CD4-positive, alpha-beta T cell treated with Interleukin-6 for 4 hours (primary cell): ENCODE measurements at places on chromosomes 11 and 22.

- no peak for DNase-seq
Measured at GRCh38 chr11:109130910-109131309, 291.1 kb upstream of the C11orf87 start.

GRCh38 chr22:23826510-23827350 is 12.1 kb downstream of the DERL3 start:
- no peak for DNase-seq

DNA sequence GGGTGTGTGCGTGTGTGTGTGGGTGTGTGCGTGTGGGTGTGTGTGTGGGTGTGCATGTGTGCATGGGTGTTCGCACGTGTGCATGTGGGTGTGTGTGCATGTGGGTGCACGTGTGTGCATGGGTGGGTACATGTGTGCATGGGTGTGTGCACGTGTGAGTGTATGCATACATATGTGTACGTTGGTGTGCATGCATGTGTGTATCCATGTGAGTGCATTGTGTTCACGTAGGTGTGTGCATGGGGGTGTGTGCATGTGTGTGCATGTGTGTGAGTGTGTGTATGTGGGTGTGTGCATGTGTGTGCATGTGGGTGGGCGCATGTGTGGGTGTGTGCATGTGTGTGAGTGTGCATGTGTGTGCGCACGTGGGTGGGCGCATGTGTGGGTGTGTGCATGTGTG is 19.9 kb upstream of the APOBEC3A start:
- DNase-seq = no peak

GRCh38 chr11:16587670-16588069 is 150.8 kb upstream of the C11orf58 start:
- DNase-seq = no peak

GRCh38 chr22:44898236-44898635 is 111.6 kb downstream of the PHF21B start:
- no peak for DNase-seq

DNA sequence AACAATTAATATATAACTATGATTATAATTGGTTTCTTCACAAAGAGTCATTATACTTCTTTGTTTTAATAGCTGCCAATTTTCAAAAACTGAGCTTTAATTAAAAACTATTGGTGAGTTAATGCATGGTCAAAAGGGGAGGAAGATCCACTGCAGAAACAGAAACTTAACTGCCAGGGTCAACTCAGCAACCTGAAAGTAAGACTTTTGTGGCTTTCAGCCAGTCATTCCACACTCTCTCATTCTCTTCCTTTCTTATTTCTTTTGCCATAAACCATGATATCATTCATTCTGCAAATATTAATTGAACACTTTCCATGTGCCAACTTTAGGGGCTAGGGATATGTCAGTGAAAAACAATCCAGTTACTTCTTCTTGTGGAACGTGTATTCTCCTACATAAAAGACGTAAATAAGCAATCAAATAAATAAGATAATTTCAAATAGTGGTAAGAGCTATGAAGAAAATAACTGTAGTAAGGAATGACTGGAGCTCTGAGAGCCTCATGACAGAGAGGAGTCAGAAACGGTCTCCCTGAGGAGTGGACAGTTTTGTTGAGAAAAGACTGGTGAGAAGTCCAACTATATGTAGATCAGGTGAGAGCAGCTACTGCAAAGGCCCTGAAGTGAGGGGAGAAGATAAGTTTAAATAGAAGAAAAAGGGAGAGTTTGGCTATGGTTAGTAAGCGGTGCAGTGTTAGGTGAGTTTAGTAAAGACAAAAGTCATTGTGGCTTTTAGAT is 130.5 kb downstream of the GRIA4 start:
- no peak for DNase-seq

GRCh38 chr11:112016765-112017376 is 8.3 kb upstream of the DLAT start:
- DNase-seq = no peak

- no peak for DNase-seq
Measured at GRCh38 chr11:10410844-10411200, 44.2 kb upstream of the AMPD3 start.

- DNase-seq = no peak
Measured at GRCh38 chr11:80529726-80530125, 1088.9 kb upstream of the TENM4 start.

DNA sequence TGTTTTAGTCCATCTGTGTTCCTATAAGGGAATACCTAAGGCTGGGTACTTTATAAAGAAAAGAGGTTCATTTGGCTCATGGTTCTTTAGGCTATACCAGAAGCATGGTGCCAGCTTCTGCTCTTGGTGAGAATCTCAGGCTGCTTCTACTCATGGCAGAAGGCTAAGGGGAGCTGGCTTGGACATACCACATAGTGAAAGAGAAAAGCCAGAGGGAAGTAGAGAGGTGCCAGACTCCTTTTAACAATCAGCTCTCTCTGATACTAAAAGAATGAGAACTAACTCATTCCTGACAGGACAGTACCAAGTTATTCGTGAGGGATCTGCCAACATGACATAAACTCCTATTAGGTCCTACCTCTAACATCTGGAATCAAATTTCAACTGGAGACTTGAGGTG is 1250.2 kb upstream of the CNTN5 start:
- DNase-seq = no peak

DNA sequence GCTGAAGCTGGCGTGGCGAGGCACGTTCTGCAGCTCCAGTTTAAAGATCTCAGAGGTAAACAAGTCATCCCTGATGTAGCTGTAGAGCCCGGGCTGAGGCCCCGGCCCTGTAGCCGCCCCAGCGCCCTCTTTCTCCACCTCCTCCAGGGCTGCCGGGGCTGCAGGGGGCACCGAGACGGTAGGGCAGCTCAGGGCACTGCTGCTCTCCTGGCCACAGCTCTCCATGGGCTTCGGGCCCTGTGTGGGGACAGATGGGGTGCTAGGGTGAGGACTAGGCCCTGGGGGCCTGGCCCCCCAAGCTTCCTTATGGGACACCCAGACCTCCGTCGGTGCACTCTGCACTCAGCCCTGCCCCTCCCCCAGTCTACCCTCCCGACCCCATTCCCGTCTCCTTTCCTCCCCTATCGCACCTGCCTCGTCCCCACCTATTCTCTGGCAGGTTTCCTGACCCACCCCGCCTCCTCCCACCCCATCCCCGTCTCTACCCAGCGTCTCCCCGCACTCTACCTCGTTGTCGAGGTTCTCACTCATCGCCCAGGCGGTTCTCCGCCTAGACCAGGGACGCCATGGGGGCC is 559 bp downstream of the RANBP1 start:
- DNase-seq = no peak

DNA sequence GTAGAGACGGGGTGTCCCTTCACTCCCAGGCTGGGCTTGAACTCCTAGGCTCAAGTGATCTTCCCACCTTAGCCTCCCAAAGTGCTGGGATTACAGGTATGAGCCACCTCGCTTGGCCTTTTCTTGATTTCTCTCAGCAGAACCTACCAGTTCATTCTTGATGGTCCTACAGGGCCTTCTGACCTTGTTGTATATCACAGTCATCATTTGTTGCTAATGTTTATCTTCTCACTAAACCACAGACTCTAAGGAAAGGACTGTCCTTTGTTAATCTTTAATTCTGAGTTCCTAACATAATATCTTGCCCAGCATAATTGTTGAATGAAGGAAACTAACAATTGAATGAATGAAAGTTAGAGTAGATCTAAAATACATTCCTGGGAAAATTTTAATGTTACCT is 22.0 kb upstream of the ZC3H12C start:
- DNase-seq = no peak

DNA sequence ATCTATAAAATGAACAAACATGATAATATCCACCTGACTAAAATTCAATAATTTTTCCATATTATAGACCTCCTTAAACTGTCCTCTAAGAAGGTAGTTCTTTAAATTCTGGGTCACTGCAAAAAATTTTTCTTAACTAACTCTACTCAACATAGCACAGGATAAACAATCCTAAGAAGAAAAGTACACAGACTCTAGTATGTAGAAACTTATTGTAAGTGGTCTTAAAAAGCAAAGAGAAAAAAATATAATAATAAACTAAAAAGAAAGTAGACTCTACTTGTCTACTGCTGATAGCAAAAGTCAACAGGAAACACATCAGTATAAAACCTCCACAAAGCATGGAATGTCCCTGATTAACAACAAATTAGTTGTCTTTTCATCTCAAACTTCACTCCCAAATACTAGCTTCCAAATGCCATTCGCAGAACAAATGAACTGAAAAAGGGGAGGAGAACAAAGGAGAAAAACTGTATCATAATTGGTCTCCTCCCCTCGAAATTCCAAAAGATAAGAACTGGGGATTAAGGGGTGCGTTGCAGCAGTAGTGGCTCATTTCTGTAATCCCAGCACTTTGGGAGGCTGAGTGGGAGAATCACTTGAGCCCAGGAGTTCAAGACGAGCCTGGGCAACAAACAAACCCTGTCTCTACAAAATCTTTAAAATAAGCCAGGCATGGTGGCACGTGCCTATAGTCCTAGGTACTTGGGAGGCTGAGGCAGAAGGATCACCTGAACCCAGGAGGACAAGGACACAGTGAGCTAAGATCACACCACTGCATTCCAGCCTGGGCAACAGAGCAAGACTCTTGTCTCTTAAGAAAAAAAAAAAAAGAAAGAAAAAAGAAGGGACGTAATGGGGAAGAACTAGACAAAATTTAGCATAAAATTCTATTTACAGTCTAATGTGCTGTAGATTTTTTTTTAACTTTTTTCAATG is 6.5 kb downstream of the FCHSD2 start:
- no peak for DNase-seq

DNA sequence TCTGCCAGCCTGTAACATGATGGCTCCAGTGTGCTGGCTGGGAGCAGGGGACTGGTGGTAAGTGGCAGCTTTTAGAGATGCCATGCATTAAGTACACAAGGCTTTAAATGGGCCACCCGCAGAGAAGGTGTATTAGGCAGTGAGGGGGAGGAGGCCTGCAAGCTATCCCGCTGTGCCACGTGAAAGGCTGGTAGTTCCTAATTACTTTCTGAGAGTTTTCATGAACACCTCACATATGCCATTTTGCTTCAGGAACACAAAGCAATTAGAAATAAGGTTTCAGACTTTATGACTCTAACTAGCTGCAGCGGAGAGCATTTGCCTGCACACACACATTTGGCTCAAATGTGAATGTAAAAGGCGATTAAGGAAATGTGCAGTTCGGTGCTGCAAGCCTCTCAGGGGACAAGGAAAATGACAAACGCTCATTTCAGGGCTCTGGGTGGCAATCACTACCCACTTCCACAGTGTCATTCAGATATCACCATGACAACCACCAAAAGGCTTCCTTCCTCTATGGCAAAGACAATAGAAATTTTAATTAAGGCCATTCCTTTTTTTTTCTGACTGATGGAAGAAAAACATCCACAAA is 116.6 kb downstream of the PLEKHA7 start:
- DNase-seq = no peak

DNA sequence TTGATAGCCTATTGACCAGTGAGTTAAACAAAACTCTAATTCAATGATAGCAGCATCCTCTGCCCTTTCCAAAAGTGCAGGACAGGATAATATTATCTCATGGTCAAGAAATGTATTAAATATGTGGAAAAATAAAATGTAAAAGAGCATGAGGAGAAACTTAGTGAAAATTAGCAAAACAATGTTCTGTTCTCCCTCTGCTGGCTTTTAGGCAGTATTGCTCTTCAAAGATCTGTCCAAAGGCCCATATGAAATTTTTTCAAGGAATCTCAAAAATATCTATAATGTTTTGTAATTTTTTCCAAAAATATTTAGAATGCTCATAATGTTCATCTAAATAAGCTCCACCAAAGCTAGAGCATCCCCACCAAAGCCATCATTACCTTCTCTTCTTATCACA is 8.3 kb upstream of the ARL14EP start:
- DNase-seq = no peak

- DNase-seq = no peak
Measured at GRCh38 chr22:43272301-43272700, 70.9 kb downstream of the SCUBE1 start.

- no peak for DNase-seq
Measured at GRCh38 chr11:17591293-17591692, 44.2 kb downstream of the OTOG start.

- no peak for DNase-seq
Measured at GRCh38 chr11:9178716-9179115, 86.4 kb downstream of the DENND5A start.

DNA sequence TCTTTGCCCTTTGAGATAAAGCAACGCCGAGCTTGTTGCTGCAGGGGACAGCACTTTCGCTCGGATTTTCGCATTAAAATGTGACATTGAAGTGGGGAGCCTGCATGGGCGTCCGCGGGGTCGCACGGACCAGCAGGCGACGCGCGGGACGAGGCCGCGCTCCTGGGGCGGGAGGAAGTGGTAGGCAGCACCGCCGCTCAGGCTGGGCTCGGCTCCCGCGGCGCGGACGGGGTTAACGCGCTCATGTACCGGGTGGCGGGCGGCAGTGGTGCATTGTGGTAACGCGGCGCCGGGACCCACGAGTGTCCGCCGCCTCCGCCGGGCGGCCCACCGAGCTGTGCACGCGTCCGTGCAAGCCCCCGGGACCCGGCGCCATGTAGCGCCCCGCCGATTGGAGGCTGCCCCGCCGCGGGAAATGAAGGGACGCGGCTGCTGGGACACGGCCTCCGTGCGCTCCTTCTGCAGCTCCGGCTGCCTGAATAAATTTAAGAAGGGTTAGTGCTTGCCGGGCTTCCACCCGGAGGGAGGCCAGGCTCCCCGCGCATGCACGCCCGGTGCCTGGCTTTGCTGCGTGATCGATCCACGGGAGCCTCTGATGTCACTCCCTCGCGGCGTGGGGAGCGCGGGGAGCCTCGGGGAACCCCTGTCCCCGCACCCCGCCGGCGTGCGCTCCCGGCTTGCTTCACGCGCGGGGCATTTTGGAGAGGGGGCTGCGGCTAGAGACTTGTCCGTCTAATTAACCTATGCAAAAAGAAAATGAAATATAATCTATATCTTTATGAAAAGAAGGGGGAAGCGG is 127.7 kb downstream of the OSBP2 start:
- DNase-seq = no peak

DNA sequence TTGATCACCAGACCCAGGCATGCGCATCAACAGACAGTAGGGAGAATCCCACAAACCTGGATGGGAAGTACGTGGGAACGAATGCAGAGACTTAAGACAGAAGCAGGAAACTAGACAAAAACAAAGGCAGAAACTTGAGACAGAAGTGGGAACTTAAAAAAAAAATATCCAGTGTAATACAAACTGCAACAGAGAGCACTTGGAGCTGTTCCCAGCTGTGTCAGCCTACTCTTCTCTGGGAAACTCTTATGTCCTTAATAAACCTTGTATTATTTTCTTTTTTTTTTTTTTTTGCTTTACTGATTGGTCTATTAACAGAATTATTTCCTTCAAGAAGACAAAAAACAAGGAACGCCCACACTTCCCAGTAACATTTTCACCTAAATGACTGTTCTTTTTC is 1818.1 kb upstream of the RAG2 start:
- DNase-seq = no peak

- peak; percentile 83 for DNase-seq
Measured at GRCh38 chr11:85810871-85811611, at the start of gene SYTL2. Gene SYTL2, minus strand, starts transcription at chr11:85811141. Its CDS starts 53,416 bp downstream, at chr11:85757725.

- no peak for DNase-seq
Measured at GRCh38 chr11:128626913-128627665, 39.7 kb upstream of the ETS1 start.

DNA sequence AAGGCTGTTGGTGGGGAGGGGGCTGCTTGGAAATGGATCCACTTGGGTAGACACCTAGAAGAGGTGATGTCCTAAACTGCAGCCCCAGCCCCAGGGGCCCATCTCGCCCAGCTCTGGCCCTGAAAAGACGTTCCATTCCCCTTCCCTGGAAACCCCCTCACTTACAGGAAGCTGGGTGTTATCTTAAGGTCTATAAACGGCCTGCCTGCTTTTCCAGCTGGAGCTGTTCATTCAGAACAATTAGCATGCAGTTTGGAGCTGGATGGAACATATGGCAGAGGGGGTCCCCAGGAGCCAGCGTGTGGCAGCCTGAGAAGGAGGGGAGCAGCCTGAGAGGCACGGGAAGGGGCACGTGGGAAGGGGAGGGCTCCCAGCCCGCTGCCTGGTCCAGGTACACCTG is 139.6 kb downstream of the PKNOX2 start:
- DNase-seq = no peak
